ENCODE measurements at places on chromosomes 5 and 9.

DNA sequence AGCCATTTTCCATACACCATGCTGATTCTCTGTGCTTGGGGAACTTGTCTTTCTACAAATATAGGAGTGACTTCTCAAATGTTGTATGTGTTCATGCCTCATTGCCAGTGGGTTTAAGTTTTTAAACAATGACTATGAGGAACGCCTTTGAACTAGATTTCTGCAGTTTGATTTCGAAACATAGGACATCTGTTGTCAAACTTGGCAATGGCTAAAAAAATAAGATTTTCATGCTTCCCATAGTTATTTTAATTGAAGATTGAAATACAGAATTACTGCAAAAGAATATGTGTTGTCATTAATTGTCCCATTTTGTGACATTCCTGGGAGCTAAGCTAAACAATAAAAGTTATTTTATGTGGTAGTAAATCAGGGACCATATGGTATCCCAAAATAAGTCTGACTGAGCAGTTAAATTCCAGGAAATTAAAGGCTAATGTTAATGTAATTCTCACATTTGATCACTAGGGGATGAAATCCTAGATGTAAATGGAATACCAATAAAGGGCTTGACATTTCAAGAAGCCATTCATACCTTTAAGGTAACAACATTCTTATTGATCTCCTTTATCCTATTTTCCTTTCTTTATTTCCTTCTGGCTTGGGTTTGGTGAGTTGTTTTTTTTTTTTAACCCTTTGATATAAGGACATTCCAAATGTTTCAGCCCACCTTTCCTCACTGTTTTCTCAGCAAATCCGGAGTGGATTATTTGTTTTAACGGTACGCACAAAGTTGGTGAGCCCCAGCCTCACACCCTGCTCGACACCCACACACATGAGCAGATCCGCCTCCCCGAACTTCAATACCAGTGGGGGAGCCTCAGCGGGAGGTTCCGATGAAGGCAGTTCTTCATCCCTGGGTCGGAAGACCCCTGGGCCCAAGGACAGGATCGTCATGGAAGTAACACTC is 116.7 kb downstream of the GOLPH3 start:
- no peak for DNase-seq

DNA sequence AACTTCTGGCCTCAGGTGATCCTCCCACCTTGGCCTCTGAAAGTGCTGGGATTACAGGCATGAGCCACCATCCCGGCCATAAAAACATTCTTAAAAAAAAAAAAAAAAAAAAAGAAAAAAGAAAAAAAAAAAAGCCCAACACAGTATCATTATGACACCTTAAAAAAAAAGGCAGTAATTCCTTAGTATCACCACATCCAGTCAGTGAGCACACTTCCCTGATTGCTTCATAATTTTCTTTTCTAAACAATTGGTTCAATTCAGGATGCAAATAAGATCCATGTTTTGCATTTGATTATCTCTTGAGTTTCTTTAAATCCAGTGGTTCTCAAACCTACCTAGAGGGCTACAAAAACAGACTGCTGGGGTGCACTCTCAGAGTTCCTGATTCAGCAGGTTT is 182.5 kb downstream of the CDK5RAP2 start:
- no peak for DNase-seq

- DNase-seq = no peak
Observed at GRCh38 chr5:152306386-152306785, 98.7 kb downstream of the NMUR2 start.

DNA sequence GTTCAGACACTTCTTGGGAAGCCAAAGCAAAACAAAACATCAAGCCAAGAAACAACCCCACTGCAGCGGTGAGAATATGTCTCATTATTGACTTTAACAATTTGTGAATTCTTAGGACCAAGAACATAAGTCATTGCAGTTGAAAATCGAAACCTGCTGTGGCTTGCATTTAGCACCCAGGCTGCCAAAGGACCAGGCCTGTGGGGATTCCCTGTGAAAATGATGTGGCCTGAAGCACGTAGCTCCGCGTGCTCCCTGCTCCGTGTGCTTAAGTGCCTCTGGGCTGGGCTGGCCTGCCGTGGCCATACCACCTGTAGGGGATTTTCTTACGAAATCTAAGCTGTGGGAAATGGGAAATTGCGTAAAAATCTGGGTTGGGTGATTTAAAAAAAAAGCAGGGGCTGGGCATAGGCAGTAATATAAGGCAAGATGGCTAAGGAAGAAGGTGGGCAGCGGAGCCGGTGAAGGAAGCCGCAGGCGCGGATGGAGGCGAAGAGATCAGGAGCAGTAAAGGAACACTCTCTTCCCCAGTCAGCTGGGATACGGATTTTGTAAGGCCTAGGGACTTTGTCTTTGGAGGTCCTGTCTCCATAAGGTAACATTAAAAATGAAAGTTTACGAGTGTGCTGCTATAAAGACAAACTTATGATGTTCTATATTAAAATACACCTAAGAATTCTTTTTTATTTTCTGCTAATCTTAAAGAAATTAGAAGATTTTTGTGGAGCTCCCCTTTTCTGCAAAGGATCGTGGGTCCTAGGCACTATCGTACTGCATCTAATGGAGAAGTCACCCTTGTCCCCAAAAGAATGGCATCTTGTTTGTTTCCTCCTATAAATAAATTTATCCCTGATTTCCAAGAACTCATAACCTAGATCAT is 189.6 kb upstream of the SEMA6A start:
- no peak for DNase-seq

- DNase-seq = no peak
Observed at GRCh38 chr5:99025298-99026045, 96.7 kb upstream of the CHD1 start.

GRCh38 chr5:98108497-98108896 is 665.0 kb upstream of the RGMB start:
- no peak for DNase-seq

DNA sequence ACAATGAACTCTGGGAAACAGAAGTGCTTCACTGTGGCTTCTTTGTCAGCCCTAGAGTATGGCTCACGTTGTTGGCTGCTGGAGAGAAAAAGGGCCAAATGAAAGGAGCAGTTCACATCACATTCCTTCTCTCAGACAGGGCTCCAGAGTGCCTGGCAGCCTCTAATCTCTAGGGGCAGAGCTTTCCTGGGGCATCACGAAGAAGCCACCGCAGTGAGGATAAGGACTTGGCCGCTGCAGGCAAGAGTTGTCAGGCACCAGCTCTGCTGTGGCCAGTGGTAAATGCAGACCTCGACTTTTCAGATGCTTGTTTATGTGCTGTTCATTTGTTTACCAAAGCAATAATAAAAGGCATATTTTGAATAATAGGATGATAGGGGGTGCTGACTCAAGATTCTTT is 227.2 kb downstream of the ICE1 start:
- no peak for DNase-seq

DNA sequence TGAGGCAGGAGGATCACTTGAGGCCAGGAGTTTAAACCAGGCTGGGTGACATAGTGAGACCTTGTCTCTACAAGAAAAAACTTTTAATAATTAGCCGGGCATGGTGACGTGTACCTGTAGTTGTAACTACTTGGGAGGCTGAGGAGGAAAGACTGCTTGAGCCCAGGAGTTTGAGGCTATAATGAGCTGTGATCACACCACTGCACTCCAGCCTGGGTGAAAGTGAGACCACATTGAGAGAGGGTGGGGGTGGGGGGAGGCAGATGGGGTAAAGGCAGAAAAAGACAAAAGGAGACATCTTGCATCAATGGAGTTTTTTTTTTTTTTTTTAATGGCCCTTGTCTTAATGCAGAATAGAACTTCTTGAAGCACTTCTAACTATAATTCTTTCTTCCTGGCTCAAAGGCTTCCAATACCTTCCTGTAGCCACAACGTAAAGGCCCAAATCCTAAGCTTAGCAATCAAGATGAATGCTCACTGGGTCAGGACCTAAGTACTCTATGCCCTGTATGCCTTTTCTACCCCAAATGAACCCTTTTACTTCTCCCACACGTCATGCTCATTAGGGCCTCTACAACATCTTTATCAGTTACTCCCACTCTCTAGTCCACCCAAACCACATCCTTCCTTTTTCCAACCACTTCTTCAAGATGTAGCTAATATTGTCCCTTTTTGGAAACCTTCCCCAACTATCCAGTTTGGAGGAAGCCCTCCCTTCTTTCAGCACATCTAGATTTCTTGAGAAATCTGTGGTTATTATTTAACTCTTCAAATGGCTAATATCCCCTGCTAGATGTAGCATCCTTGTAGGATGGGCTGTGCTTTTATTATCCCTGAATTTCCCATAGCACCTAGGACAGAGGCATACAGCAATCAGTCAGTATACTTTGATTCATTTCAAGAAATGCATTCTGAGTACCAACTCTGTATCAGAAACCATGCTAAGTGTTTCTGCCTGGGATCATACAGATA is 40.8 kb downstream of the CSF2 start:
- DNase-seq = no peak

GRCh38 chr5:1010181-1010510 is 1.5 kb downstream of the NKD2 start:
- DNase-seq = peak; percentile 13

GRCh38 chr9:109156708-109157107 is 10.3 kb downstream of the FRRS1L start:
- DNase-seq = no peak

- no peak for DNase-seq
Observed at GRCh38 chr9:114336699-114337395, 7.2 kb downstream of the ORM2 start.

Data from activated naive CD4-positive, alpha-beta T cell treated with anti-CD3 and anti-CD28 coated beads for 36 hours (primary cell).